Stimulated activated CD4-positive, alpha-beta T cell treated with anti-CD3 and anti-CD28 coated beads, Interleukin-1b, Interleukin-23, amount 100 ng/mL, for 24 hours (primary cell): ENCODE measurements at places on chromosomes 6 and 20.
A peak's percentile ranks its signal among the peaks of the same experiment; 100 is the strongest.

DNA sequence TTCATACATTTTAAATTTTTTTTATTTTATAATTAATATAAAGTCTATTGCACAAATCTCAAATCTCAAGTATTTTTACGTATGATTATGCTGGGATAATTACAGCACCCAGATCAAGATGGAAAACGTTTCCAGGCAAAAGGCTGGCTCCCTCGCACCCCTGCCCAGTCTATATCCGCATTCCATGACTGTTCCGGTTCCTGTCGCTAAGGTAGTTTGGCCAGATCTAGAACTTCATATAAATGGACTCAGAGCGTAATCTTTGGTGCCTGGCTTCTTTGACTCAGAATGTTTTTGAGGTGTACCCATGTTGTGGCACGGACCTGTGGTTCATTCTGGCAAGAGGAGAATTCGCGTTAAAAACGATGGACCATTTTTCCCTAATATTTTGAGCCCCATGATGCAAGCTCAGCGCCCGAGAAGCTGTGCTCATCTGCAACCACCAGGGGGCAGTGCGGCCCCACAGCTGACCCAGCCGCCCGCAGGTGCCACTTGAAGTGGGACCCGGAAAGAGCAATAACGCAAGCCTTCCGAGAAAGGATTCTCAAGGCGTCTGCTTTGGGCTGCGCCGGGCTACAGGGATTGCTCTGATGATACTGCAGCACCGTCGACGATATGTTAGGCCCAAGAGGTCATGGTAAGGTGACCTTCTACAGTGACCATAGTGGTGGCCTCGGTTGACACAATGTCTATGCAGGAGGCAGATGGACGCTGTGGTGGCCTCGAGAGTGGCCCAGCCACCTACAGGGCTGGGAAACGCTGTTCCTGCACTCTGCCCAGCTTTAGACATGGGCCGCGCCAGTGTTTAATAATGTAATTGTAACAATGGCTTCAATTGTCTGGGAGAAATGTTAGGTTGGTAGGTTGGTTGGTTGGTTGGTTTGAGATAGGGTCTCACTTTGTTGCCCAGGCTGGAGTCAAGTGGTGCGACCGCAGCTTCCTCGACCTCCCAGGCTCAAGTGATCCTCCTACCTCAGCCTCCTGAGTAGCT lies 160.1 kb downstream of the ZMYND8 start:
- DNase-seq, result peak; percentile 69

DNA sequence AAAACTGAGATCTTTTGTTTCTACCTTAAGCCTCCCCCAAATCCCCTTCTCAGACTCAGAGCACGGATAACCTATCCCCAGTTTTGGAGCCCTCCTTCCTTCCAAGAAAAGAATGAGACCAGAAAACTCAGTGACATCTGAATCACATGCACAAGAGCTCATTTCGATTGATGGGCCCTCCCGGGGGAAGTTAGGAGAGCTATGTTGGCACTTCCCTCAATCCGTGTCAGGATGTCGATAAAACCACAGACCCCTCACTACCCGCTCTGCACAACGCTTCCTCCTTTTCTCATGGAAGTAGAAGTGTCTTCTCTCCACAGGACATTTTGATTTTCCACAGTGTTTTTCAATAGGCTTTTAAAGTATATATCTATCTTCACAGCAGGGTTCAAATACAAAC lies 332.4 kb downstream of the HACE1 start:
- no peak for DNase-seq

- no peak for DNase-seq
These were observed 52.2 kb upstream of the FNDC1 start for GRCh38 chr6:159117046-159117445.

DNA sequence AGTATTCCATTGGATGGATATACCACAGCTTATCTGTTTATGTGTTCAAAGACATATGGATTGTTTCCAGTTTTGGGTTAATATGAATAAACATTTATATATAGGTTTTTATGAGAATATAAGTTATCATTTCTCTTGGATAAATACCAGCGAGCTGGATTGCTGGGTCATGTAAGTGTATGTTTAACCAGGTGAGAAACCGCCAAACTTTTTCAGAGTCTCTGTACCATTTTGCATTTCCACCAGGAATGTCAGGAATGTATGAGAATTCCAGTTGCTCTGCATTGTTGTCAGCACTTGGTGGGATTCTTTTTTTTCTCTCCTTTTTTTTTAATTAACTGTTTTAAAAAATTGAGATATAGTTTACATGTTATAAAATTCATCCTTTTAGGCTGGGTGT lies 52.1 kb downstream of the PHF20 start:
- DNase-seq, result no peak

GRCh38 chr6:32854376-32855178 lies 585 bp downstream of the PSMB9 start:
- DNase-seq, result no peak

GRCh38 chr20:41094353-41095055 lies 42.8 kb upstream of the PLCG1 start:
- DNase-seq, result no peak

DNA sequence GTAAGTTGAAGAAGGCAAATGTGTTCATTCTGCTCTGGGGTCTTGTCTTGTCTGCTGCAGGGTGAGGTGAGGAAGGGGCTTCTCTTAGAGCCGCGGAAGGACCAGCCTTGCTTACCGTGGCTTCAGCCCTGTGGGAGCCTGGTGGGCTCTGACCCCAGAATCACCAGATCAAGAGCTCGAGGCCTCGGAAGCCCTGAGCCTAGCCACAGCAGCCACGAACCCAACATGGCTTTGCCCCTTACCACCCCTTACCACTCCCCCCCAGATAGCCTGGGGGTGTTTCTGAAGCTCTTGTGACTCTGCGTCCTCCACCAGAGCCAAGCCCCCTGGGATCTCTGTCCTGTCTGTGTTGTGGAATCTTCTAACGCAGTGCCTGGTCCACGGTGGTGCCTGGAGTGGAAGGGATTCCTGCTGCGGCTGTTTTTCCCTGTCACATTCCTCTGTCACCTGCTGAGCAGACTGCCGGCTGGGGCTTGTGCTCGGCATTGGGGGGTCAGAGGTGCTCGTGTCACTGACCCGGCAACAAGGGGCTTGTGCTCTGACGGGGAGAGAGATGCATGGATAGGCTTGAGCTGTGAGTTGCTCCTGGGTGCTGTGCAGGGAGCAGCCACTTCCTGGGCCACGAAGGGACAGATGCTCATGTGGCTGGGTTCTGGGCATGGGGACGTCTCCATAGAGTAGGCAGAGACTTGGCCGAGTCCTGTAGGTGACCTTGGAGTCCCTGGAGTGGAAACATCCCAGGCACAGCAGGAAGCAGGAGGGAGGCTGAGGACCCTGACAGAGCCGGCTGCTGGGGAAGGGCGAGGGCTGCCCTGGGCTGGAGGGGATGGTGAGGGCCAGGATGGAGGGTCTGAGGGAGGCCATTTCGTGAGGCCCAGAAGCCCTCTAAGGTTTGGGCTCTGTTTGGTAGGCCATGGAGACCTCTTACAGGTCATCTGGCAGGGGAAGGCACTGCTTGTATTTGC lies 316.0 kb downstream of the QKI start:
- no peak for DNase-seq

GRCh38 chr6:90224196-90224595 lies 72.4 kb downstream of the BACH2 start:
- no peak for DNase-seq

DNA sequence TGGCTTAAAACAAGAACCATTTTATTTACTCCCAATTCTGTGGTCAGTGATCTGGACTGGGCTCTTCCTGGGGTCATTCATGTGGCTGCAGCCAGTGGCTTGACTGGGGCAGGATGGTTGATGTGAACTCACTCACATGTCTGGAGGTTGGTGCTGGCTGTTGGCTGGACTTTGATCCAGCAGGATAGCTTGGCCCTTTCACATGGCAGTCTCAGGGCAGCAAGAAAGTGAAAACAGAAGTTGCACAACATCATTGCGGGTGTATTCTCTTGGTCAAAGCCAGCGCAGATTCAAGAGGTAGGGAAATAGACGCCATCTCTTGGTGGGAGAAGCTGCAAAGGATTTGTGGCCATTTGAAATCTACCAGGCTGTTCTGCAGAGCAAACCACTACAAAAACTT lies 77.2 kb downstream of the MDGA1 start:
- DNase-seq, result no peak

- no peak for DNase-seq
These were observed 178.3 kb upstream of the MCHR2 start for GRCh38 chr6:100172322-100172713.

GRCh38 chr6:163339466-163339865 lies 75.1 kb upstream of the QKI start:
- no peak for DNase-seq

DNA sequence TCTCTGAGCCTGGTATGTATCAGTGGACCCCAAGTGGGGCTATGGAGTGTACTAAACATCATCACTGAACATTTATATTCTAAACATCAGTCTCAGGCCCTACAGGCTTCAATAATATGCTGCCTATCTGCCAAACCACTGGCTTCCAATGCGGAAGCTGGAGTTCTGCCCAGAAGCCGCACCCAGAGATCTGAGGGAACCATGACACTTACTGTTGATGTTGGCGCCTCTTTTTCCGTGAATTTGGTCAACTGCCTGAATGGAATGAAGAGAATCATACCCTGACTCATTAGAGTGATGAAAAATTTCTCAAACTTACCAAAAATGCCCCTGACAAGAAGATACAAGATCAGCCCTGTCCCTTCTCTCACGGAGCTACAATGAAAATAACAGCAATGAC lies 66.2 kb downstream of the SLC22A23 start:
- DNase-seq, result no peak

DNA sequence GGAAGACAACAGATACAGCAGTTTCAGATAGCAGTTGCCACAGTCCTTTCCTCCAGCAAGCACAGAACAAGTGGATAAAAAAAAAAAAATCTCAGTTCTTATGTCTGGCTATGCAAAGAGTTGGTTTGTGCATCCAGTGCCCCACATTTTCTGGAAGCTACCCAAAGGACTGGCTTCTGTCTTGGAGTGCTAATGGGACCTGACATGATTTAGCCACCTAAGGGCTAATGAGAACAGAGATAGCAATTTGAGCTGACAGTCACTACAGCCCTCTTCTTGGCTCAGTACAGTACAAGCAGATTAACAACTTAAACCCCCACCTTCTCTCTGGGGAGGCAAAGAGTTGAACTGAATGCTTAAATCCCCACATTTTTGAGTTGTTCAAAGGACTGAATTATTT lies 976.8 kb downstream of the TBC1D32 start:
- no peak for DNase-seq

DNA sequence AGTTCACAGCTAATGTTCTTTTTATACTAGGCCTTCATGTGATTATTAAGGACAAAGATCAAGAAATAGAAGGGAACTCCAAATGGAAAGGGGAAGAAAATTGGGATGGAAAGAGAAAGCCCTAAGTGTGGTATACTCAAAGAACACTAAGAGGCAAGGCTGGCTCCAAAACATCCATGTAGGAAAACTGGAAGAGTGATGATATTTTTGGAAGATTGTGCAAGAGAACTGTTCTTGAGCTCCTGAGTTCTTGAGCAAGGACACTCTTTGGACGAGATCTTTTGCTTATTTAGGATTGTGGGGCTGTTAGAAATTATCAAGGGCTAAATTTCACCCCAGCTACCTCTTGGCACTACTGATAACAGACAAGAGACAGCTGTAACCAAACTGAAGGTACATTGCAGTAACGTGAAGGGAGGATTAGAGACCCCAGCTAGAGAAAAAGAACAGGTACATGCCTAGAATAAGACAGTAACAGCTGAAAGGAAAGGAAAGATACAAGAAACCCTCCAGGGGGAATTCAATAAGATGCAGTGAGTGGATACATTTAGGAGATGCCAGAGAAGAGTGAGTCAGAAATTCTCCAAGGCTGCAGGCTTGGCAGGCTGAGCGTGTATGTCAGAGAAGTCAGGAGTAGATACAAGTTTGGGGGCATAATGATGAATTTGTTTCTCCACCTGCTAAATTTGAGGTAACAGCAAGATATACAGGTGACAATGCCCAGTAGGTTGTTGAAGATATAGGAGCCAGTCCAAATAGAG lies 69.7 kb downstream of the CBLN4 start:
- no peak for DNase-seq
